Brain pericyte (primary cell): ENCODE measurements at places on chromosomes 16 and 17.

- peak; percentile 24 for DNase-seq
Observed at GRCh38 chr16:11497851-11498289, 88.8 kb downstream of the LITAF start.

- DNase-seq = no peak
Observed at GRCh38 chr16:57944970-57945739, 25.8 kb downstream of the CNGB1 start.

DNA sequence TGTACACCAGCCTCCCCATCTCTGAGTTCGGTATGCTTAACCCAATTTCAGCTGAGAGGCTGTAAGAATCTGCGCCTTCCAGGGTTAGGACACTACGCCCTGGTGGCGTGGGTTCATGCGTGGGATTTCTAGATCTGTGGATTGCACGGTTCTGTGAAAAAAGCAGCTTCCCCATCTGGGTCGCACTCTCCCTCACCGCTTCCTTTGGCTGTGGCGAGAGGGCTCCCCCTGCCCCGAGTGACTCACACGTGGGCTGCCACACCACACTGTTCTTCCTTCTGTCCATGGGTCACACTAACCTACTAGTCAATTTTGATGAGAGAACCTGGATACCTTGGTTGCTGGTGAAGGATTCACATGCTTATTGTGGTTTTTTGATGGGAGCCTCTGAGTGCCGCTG lies 256.0 kb upstream of the MAF start:
- DNase-seq = no peak

DNA sequence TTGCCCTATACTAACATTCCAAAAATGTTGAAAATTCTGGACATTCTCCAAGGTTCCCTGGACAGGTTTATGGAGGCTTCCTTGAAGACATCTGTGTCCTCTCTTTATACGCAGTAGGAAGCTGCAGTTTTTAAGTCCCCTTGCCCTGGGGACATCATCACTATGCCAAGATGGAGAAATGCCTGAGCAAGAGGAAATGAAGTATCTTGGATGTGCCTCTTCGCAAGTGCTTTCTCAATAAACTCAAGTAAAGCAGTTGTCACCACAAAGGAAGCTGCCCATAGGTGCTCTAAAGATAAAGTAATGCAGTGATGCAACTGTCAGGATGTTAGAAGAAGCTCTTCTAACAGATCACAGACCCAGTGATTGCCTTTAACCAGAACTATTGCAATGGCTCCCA lies 71.0 kb downstream of the CDYL2 start:
- no peak for DNase-seq

DNA sequence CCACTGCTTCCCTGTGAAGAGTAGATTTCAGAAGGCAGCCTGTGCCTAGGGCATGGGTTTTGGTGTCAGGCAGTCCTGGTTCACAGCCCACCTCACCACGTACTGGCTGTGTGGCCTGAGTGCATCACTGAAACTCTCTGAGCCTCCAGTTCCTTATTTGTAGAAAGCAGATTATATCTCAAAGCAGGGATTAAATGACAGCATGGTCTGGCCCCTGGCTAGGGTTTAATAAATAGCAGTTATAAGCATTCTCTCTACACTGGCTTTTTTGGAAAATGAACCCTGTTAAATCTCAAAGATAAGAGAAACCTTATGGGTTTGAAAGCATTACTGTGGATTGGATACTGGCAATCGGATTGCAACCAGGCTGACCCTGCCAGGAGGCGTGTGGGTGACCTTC lies 2.9 kb upstream of the MT1M start:
- no peak for DNase-seq

DNA sequence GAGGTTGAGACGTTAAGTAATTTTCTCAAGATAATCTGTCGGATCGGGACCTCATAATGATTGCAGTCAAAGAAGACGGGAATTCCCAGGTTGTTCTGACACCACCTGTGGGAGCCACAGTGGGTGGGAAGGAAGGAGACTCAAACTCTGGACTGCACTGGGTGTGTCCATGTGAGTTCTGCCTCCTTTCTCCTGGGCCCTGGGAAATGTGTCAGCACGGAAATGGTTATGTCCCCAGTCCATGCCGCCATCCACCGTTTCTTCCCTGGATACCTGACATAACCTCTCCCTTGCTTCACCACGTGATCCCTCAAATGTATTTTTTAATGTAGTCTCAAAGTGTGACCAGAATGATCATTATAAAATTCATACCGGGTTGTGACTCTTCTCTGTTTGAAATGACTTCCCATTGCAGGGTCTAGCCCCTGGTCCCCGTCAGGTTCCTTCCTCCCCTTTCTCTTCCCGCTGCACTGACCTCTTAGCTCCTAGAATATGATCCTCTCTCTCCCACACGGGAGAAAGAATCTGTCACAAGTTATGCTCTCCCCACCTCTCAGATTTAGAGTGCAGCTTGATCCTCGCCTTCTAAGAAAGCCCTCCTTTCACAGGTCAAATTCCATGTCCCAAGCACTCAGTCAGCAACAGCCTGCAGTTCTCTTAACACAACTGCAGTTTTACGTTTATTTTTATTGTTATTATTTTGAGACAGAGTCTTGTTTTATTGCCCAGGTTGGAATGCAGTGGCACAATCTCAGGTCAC lies 820.0 kb upstream of the EEF2KMT start:
- no peak for DNase-seq

- DNase-seq = no peak
Observed at GRCh38 chr16:67924140-67924906, 7.3 kb downstream of the CTRL start.
